Putamen (tissue), 1 donor: ENCODE measurements at places on chromosomes 16 and 17.

GRCh38 chr17:35116845-35117244 lies 2.8 kb downstream of the RAD51D start:
- DNase-seq = no peak

GRCh38 chr16:81937305-81938038 lies 73.8 kb downstream of the SDR42E1 start:
- DNase-seq = no peak

GRCh38 chr16:50812876-50813466 lies 71.1 kb downstream of the CYLD start:
- DNase-seq = no peak

- DNase-seq = peak; percentile 14
Observed at GRCh38 chr17:34398990-34399389, 36.0 kb upstream of the CCL1 start.

GRCh38 chr17:59746849-59747445 lies 39.5 kb downstream of the VMP1 start:
- DNase-seq = no peak

GRCh38 chr16:523097-523741 lies 4.3 kb upstream of the CAPN15 start:
- DNase-seq = no peak

- DNase-seq = no peak
Observed at GRCh38 chr16:84370723-84371552, 2.6 kb downstream of the ATP2C2 start.

DNA sequence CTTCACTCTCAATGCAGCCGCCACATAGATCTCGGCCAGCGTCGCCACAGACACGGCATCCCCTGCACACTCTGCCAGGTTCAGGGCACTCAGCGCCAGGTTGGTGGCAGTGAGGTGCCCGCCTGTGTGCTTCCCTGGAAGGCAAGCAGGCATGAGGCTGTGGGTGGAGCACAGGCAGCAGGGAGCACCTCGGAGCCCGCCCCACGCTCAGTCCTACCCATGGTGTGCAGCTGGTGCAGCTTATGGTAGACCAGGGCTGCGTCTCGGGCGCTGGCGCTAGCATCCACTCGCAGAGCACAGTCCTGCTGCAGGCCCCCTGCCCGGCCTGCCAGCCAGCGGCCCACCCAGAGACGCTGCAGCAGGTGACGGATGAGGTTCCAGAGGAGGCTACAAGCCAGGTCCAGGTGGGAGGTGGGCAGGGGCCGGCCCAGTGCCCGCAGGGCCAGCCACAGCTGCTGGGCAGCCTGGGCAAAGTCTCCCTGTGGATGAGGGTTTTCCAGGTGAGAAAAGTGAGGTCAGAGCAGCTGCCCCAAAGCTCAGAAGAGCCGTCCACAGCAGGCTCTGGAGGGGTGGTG lies 20.5 kb downstream of the SREBF1 start:
- DNase-seq = no peak

DNA sequence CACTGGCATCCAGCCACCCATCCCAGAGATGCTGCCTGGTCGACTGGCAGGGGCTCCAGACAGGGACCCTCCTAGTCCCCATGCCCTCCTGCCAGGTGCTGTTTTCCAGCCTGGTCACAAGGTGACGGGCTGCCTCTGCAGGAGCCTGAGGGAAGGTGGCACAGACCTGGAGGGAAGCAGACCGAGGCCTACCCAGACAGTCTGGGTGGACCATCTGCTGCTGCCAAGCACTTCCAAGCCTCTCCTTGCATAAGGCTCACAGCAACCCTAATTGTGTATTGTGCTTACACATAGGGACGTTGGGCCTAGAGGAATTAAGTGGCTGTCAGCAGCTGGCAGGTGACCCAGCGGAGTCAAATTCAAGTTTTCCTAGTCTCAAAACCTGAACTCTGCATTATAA lies 90.1 kb upstream of the KCNJ18 start:
- DNase-seq = no peak

DNA sequence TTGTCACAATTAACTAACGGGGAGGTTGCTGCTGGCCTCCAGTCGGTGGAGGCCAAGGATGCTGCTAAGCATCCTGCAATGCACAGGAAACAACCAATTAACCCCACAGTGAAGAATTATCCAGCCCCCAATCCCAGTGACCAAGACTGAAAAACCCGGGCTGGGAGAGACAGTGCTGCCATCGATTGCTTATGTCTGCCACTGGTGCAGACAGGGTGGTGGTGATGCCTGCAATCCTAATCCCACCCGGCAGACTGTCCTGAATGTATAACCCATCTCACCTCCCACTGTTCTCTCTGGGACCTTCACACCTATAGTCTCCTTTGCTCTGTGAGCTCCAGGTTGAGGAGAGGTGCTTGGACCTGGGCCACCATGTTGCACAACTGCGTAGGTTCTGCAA lies 42.3 kb upstream of the KLHDC4 start:
- DNase-seq = no peak

- no peak for DNase-seq
Observed at GRCh38 chr17:74282587-74283370, 8.7 kb downstream of the DNAI2 start.

DNA sequence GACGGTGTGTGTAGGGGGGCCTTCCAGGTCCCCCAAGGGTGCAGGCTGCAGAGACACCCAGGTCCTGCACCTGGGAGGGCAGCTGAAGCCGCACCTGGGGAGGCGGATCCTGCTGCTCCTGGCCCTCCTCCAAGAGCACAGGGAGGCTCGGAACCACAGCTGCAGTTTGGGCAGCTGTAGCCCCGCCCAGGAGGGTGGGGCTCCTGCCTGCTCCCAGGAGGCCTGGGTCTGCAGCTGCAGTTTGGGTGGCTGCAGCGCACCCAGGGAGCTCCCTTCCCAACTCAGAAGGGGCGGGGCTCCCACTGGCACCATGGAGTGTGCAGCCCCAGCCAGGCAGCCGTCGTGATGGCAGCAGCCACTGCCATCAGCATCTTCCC lies 69.4 kb upstream of the NKD1 start:
- no peak for DNase-seq

GRCh38 chr16:77500934-77501664 lies 66.3 kb upstream of the ADAMTS18 start:
- no peak for DNase-seq

DNA sequence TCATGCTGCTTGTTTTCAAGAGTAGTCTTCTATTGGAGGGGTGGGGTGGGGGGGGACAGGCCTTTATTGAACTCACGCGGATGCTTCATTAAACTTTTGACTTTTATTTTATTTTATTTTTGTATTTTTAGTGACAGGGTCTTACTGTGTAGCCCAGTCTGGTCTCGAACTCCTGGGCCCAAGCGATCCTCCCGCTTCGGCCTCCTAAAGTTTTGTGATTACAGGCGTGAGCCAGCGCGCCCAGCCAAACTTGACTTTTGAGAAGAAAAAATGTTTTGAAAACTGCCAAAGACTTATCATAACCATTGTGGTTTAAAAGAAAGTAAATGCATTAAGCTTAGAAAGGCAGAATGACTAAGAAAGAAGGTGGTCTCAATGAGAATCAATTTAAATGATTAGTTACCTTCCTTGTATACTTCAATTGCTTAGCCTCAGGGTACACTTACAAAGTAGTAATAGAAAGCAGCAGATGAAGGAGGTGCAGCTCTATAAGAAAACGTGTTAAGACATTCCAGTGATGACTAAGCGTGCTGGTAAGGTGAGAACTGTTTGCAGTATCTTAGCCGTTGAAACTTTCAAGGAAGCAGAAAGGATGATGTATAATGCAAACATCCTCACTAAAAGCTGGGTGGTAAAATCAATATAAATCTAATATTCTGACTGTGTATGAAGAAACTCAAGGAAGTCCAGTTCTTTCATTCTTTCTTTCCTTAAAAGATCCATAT lies 1.2 kb downstream of the AP2B1 start:
- no peak for DNase-seq

DNA sequence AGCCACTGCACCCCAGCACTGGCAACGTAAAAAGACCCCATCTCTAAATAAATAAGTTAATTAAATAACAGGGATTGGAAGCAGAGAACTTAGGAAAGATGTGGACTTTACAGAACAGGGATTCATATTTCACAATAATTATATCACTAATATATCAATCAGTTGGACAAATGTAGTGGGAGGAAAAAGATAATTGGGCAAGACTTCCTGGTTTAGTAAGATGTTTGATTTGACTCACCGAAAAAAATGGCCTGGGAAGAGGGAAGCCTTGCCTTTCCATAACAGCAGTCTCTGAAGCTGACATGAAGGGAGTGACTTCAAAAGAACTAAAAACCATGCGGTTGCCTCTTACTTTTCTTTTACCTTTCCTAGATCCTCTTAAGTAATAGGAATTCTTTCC lies 15.2 kb upstream of the C17orf78 start:
- no peak for DNase-seq

GRCh38 chr17:66190738-66191592 lies 968 bp downstream of the CEP112 start:
- no peak for DNase-seq

DNA sequence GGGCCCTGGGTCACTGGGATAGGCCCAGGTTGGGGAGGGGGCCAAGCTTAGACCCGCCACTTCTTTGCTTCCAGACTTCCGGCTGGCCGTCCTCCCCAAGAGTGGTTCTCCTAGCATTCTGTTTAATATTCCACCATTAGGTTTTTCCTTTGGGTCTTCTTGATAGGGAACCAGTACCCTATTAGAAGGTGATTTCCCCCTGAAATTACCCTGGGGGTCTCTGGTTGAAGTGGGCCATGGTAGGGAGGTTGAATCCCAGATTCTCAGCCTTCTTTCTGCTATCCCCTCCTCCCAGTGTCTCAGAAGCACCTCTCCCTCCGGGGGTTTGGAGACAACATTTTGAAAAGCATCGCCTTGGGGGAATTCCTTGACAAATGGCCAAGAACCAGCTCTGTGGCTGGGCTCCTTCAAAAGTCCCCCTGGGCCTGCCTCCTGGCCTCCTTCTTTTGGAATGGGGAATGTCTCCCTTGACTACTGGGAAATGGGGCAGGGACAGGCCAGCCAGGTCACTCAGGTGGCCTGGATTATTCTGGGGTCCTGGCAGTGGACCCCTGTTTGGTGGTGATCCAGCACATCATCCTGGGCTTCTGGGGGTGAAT lies 5.7 kb downstream of the LASP1 start:
- DNase-seq = no peak

GRCh38 chr17:43645765-43646481 lies 15.8 kb downstream of the MEOX1 start:
- no peak for DNase-seq

DNA sequence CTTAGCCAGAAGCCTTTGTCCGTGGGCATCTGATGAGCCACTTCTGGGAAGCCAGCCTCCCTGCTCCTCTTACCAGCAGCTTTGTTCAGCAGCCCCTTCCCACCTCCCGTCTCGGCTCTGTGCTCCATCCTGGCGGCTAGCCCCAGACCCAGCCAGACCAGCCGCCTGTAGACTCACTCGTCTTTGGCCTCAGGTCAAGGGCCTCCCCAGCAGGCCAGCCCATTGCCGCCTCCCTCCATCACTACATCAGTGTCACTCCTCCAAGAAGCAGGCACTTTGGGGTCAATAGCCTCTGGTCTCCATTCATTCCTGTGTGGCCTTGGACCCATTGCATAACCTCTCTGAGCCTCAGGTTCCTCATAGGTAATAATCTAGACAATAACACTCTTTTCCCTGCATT lies 20.9 kb upstream of the CRHR1 start:
- no peak for DNase-seq

GRCh38 chr16:88956546-88957432 lies 20.2 kb downstream of the CBFA2T3 start:
- DNase-seq = no peak

- no peak for DNase-seq
Observed at GRCh38 chr17:3963237-3964201, 718 bp downstream of the ATP2A3 start.

DNA sequence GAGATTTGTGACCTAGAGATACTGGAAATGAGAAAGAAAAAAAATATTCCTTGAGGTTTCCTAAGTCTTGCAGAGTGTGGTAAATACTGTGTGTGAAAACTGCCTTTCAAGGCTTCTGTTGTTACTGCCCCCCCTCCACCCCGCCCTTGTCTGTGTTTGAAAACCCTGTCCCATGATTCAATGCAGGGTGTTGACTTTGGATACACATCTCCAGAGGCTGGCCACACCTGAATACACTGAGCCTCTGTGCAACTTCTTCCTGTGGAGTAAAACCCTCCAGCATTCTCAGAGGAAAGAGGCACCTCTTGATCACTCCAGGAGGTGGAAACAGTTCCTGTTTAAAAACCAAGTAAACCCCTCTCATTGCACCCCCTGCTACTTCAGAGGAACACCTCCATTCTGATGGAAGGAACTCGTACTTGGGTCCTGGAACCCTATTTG lies 123.0 kb upstream of the CACNG5 start:
- no peak for DNase-seq

GRCh38 chr17:76139801-76140660 lies 1.0 kb downstream of the FOXJ1 start:
- no peak for DNase-seq

GRCh38 chr17:39933912-39934311 lies 6.4 kb downstream of the LRRC3C start:
- DNase-seq = no peak

GRCh38 chr16:49620158-49620868 lies 235.6 kb downstream of the ZNF423 start:
- no peak for DNase-seq

DNA sequence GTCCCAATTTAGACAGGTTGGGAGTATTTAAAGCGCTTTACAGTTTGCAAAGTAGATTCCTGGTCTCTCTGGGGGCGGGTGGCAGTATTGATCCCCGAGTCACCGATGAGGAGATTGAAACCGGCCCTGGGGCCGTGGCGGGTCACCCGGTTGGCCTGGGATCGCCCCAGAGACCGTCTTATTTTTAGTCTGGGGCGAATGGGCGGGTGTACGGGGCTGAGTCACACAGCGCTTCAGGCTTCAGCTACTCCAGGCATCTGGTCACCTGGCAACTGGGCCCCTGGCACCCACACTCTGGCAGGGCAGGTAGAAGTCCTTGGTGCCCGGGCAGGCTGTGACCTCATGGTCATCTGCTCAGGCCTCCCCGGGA lies 669 bp downstream of the MIEF2 start:
- no peak for DNase-seq

GRCh38 chr17:81599719-81600486 lies 37.0 kb downstream of the NPLOC4 start:
- DNase-seq = no peak

GRCh38 chr17:7025245-7025644 lies 2.4 kb downstream of the BCL6B start:
- DNase-seq = no peak

GRCh38 chr17:32654324-32654723 lies 167.5 kb downstream of the CDK5R1 start:
- DNase-seq = no peak

DNA sequence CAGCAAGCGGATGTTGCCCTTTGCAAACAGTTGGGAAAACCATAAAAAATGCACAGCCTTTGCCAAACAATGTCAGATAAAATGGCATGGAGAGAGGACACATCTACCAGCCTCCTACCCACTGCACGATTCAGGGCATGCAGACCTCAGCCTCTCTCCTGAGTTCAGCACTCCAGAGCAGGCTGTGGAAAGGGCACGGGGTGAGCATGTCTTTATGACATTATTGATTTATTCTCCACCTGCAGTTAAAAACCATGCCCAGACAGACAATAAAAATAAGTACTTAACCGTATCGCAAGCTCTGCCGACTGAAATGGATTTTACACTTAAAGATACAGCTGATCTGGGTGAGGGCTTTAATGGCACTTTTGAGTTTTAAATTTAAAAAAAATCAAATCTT lies 127.1 kb downstream of the MAF start:
- DNase-seq = no peak
